Stimulated activated CD8-positive, alpha-beta memory T cell treated with anti-CD3 and anti-CD28 coated beads, Interleukin-7, amount 100 ng/mL, for 24 hours (primary cell): ENCODE measurements at places on chromosomes 3 and 15.

DNA sequence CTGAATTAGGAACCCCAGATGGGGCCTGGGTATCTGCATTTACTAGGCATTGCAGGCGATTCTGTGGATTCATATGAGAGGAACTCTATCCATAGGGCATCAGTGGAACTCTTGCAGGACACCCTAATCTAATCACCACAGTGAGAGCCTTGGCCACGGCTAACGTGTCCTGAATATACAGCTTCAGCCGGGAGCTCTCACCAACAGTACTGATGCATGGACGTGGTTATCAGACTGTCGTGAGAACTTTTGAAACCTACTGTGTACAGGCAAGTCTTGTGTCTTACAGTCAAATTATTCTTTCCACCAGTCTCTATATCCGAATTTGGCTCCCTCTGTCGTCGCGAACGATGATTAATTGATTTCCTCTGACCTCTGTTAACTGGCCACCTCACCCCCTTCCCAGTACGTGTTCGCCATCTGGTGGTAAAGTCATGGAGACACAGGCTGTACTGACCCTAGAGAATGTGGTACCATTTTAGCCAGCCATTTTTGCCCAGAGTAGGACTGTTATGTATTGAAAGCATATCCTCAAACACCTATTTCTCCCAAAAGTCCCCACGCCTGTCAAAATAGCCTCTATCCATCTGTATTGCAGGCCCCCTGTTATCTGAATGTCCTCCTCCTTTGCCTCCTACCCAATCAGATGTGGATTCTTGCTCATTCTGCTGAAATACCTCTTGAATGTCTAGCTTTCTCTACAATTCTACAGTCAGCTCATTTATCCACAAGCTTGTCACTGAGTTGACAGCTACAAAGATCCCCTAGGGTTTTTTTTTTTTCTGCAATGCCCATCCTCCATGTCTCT is 39.7 kb downstream of the GLDN start:
- no peak for DNase-seq

GRCh38 chr3:1902416-1902815 is 196.2 kb upstream of the CNTN4 start:
- DNase-seq, result no peak

DNA sequence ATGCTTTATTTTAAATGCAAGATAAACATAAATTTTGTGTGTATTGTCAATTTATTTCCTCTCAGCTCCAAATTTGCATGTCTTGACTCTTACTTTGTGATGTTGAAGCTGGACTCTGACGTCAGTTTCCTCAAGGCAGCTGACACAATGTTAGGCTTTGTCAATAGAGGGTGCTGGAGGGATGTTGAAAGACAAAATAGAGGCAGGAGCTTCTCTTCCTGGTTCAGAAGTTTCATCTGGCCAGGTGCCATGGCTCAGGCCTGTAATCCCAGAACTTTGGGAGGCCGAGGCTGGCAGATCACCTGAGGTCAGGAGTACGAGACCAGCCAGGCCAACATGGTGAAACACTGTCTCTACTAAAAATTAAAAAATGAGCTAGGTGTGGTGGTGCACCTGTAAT is 408.6 kb downstream of the GBE1 start:
- no peak for DNase-seq

DNA sequence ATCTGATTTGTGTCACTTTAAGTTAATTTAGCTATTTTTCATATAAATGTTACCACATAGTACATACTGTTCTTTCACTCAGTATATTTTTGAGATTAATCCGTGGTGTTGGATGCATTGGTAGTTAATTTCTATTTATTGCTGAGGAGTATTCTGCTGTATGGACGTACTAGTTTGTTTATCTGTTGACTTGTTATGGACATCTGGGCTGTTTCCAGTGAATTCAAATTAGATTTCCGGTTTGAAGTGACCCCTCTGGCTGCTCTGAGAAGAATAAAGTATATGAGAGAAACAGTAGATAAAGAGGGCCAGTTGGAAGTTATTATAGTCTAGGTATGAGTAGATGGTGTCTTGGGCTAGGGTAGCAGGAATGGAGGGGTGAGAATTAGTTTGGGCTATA is 15.6 kb downstream of the KAT2B start:
- DNase-seq, result no peak

DNA sequence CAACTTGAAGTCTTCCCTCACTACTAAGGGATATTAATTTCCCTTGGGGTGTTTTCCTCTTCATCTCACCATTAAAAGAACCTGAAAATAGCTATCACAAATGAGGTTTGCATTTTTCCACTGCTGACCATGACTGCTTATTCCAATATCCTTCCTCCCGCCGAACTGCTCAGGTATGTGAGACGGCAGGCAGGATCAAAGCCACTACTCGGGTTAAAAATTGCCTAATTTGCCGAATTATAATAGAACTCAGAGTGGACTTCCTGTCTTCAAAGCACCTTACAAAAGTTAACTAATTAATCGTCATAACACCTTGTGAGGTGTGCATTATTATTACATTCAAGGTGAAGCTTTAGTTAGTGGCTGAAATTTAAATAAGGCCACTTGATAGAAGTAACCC is 655.2 kb upstream of the ADAMTS9 start:
- DNase-seq, result no peak

DNA sequence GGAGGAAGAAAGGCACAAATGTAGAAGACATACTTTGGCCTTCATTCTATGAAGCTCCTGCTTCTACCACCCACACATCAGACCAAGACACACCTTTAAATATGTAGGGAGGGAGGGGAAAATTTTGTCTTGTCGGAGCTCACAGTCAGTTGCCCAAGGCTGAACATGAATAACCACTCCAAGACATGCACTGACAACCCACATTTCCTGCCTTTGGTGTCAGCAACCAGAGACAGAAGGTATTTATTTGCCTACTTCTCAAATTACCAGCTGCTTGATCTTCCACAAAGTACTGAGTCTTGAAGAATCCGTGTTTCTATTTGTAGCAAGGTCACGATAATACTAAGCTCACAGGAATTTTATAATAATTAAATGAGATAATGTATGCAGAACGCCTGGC is 169.7 kb downstream of the KCNMB2 start:
- DNase-seq, result no peak

DNA sequence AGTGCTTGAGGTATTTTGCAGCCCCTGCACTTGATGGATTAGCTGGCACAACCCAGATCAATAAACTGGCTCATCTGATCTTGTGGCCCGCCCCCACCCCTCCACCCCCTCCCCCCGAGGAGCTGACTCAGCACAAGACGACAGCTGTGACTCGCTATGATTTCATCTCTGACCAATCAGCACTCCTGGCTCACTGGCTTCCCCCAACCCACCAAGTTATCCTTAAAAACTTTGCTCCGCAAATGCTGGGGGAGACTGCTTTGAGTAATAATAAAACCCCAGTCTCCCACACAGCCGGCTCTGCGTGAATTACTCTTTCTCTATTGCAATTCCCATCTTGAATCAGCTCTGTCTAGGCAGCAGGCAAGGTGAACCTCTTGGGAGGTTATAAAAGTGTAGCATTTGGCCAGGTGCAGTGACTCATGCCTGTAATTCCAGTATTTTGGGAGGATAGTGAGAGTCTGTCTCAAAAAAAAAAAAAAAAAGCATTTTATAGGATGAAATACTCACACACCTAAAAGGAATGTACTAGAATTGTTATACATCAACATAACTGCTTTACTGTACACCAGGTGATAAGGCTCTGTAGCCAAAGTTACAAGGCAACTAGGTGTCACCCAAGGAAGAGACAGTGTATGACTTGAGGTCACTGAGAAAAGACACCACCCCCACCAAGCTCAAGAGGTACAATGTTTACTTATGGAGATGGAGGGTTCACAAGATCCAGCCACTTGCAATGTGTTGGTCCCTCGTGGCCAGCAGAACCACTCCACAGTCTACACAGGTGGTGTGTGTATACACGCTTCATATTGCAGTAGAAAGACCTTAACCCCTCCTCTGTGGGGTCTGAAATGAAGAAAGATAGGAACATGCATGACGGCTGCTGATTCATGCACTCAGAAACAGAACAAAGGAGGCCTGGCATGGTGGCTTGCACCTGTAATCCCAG is 8.6 kb downstream of the ZNF445 start:
- no peak for DNase-seq

- DNase-seq, result no peak
Measured at GRCh38 chr3:183108001-183108449, 8.7 kb upstream of the MCCC1 start.

DNA sequence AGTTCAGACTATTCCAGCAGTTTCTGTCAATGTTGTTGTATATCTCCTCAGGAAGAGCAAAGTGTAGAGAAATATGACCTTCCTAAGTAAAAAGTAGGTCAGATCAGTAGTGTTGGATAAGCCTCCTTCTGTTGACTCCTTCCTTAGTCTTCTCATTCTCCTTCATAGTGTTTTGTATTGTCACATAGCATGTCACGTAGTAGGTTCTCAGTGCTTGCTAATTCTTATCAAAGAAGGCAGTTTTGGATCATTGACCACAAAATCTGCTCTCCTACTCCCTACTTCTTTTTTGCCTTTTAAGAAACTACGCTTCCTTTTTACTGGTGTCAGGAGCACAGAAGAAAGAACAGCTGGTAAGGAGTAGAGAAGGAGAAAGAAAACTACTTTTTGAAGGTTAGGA is 1.0 kb upstream of the MGA start:
- DNase-seq, result no peak

DNA sequence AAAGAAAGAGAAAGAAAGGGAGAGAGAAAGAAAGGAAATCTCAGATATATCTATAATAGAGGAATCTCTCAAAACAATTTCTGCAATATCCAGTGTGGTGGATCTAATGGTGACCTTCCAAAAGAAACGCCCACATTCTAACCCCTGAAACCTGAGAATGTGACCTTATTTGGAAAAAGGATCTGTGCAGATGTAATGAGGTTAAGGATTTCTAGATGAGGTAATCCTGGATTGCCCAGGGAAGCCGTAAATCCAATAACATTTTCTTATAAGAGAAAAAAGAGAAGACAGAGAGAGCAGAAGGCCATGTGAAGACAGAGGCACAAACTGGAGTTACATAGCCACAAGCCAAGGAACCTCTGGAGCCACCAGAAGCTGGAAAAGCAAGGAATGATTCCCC is 307.6 kb downstream of the ZBTB20 start:
- no peak for DNase-seq
